ENCODE measurements at places on chromosomes 4 and X. TPM values are rescaled to one million over a fixed set of nuclear protein-coding genes. Genes with fewer than 3 reads are reported as not detected.

Gene HSD17B11
- 70.0 TPM for polyA plus RNA-seq

Gene PAGE2B
- not detected for polyA plus RNA-seq

Gene MAP7D2
- polyA plus RNA-seq: 3.2 TPM

Gene PLXNA3
- polyA plus RNA-seq: 57.0 TPM

Gene L1CAM
- 35.2 TPM for polyA plus RNA-seq

Gene GSTCD
- polyA plus RNA-seq: 15.4 TPM

GRCh38 chrX:153948002-153948466, 3.6 kb upstream of the RENBP start:
- no peak for DNase-seq

DNA sequence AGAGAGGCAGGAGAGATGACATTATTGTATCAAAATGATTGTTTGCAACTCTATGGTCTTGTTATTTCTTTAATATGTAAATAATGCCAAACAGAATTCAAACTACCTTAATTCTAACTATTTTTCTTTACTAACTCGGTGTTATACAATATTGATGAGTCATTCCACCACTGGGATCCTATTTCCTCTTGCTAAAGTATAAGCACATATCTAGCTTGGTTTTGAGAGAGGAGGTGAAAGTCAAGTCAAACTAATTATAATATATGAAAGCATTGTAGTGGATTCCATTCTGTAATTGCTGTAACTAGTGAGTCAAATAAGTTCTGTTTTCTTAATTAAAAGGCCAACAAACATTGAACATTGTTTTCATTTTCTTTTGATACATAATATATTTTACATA, 837.6 kb downstream of the PDHA2 start:
- no peak for DNase-seq

GRCh38 chrX:132858018-132858417, 100.4 kb downstream of the HS6ST2 start:
- no peak for DNase-seq

GRCh38 chrX:329291-329910, 10.8 kb upstream of the GTPBP6 start:
- DNase-seq: no peak

- DNase-seq: no peak
These were observed 363.1 kb upstream of the HS3ST1 start for GRCh38 chr4:11791797-11792196.

DNA sequence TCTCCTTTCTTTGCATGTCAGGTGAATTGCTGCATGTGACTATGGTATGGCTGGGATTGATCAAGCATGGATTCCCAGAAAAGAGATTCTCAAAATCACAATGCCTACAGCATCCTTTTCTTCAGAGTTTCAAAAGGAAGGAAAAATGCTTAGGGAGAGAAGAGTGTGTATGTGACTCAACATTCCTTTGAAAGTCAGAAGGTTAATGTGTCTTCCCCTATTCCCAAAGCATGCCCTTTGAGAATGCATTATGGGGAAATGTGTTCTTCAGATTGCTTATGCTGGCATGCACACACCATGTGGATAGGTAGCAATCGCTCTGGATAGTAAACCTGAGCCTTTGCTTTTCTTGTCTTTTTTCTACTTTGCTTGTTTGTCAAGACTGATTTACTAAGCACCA, 78.5 kb downstream of the ELOVL6 start:
- DNase-seq: no peak

- no peak for DNase-seq
These were observed 81.7 kb downstream of the ALPK1 start for GRCh38 chr4:112378858-112379257.

DNA sequence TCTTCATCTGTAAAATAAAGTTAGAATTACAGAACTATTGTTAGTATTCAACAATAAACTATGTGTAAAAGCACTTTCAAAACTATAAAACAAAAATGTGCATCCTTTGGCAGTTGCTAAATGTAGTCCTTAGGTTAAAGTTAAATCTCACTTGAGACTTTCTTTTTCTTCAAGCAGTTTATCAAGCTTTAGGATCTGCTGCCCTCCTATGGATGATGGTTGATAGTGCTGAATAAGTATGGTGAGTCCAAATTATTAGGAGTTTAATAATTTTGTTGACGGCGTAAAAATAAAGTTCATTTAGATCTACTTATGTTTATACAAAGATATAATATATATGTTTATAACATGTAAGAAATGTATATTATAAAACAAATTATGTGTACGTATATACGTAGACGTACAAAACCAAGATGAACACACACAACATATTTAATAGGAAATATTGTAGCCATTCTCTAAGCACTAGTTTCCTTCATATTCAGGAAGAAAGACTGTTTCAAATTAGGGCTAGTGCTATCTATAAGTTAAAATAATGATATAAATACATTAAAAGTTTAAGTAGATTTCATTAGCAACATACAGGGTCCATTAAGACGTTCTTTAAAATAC, 22.3 kb downstream of the UGT2A2 start:
- DNase-seq: peak; percentile 18

DNA sequence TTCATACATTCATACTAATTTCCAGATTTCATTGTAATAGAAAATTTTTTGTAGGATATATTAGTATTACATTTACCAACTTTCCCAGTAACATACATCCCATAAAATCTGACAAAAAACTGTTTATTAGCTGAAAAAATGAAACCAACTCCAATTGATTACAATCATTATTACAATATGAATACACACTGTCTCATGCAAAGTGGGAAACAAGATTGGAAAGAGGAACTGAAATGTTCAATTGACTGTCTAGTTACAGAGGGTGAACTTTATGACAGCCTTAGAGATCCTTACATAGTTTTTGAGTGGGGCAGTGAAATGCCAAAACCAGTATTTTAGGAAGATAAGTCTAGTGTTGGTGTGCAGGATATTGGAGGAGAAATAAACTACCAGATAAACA, 2.3 kb upstream of the AMBN start:
- DNase-seq: no peak

DNA sequence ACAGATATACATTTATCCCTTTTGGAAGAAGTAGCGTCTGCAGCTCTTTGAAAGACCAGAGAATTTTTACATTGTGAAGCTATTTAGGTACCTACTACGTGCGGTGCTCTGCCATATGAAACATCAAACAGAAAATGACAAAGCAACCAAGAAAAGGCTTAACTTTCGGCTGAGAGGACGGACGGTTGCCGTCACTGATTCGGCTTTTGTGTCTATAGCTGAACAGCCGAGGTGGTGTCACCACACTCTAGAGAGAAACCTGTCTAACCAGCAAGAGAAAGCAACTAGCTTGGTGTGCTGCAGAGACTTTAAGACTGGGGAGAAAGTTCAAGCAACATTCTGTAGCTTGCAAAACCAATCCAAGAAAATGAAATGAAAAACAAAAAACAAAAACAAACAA, 145.5 kb downstream of the SHOX start:
- DNase-seq: no peak

DNA sequence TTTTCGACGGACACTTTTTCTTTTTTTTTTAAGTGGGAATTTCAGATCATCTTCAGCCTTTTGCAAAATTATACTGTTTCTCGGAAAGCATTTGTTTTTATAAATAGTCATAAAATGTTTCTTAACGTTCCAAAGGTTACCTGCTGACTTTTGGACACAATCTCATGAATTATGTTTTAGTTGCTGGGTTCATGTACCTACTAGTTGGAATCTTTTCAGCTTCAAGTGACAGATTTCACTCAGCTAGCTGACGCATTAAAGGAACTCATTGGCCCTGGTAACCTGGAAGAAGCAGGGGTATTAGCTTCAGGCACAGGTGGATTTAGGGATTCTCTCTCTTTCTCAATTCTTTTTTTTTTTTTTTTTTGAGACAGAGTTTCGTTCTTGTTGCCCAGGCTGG, 66.5 kb downstream of the TMEM131L start:
- DNase-seq: no peak

DNA sequence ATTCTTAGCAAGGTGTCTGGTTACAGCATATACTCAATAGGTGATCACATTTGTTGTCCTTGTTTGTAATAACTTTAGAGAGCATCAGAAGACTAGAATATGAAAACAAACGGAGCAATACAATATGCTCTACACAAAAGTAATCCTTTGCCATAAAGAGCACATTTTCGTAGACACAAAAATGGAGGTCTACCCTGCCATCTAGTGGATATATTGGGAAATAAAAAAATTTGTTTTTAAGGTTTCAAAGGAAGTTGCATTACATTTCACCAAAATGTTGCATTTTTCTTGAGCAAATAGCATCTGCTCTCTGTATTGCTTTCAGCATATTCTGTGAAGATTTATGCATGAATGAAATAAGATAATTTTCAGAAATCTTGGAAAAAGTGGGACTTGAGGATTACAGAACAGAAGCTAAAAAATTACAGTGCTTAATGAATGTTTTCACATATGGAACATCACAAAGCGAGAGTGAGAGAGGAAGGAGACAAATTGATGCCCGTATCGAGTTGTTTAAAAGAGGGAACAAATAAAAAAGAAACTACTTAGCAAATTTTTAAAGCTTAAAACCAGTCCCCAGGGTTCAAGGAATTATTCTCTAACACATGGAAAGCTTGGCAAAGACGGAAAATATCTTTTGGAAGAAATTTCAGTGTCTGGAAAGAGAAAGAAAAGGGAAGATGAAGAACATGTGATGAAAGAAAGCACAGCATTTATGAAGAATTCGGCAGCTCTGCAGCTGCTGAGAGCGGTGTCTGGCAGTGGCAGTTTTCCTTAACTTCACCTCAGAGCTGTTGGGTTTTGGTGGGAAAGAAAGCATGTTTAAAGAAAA, 390.1 kb downstream of the ANKRD50 start:
- DNase-seq: no peak

Data from renal cortex interstitium (tissue), 15 donors.